Kidney glomerular epithelial cell (primary cell): ENCODE measurements at places on chromosomes 2 and 18.
A peak's percentile ranks its signal among the peaks of the same experiment; 100 is the strongest.

- DNase-seq = no peak
Measured at GRCh38 chr2:120741571-120742561, 6.2 kb downstream of the GLI2 start.

- DNase-seq = peak; percentile 46
Measured at GRCh38 chr2:152456262-152456661, 121.3 kb downstream of the FMNL2 start.

GRCh38 chr18:25244924-25245698, 106.9 kb downstream of the ZNF521 start:
- no peak for DNase-seq

GRCh38 chr18:24972577-24972976, 379.4 kb downstream of the ZNF521 start:
- DNase-seq = no peak

- peak; percentile 60 for DNase-seq
Measured at GRCh38 chr18:59357928-59358327, 1.1 kb downstream of the LMAN1 start.

DNA sequence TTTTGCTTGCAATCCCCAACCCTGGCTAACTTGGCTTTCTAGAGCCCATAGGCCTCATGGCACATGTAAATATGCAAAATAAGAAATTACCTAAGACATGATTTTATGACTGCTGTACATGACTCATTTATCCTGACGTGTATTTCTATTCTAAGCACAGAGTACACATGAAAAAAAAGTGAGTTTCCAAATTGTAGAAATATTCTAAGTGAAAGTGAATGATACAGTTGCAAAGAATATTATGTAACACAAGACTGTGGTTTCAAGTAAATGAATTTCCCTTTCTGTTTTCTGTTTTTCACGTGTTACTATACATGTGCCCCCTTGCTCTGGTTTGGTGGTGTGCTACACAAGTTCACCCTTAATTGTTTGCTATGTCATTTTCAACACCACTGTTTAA, 162.4 kb downstream of the LRP1B start:
- no peak for DNase-seq

DNA sequence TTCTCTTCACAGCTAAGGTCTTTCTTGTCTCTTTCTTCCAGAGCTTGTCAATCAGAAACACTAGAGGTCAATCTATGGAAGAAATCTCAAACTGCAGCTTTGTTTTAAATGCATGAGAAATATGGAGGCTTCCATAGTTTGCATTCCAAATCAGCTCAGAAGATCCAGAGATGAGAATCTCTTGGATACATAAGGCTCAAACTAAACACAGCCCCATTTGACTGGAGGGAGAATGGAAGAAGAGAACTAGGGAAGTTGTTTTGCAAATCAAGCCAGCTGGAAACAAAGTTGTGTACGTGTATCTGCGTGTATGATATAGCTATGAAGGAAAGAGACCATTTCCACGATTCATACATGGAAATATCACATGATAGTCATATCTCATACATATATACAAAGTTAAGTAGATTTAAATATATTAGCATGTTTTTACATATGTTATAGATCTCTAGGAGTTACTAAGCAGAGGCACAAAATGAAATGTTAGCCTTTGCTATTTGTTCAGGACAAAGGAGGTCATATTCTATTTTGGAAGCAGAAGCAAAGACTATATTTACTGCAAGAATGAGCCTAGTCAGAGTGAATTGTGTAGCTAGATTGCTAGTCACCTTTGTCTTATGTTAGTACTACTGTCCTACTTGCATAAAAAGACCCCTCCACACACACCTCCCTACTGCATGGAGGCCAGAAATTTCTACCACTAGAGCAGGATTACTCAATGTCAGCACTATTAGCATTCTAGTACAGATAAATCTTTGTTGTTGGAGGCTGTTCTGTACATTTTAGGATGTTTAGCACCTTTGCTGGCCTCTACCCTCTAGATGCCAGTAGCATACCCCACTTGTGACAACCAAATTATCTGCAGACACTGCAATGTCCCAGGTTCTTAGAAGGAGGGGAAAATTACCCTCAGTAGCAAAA, 303.5 kb upstream of the CHAC2 start:
- no peak for DNase-seq

- DNase-seq = no peak
Measured at GRCh38 chr2:167844714-167845530, 402.5 kb downstream of the STK39 start.
